ENCODE measurements at places on chromosomes 4 and X.

DNA sequence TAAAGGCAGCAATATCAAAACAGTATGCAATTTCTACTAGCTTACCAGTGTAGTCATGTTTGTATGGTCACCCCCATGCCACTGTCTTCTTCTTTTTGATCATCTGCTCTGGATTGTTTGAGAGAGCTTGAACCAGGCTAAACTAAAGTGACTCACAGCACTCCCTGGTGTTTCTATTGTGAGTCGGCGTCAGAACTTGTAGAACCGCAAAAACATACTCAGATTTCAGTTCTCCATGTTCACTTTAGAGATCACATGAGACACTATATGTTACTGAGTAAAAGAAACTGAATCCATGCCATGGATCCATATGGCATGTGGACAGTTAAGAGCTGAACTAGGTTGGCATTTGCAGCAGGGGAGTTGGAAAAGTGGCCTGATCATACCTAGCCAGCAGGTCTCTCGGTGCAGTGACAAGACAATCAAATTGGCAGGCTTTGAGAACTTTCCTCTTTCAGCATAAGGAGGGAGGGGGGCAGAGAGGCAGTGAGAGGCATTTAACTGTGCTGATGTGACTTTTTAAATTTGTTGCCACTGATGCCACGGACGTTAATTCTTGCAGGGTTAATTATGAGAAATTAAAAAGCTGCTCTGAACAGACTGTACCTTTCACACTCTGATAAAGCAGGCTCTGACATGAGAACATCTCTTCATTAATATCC, 88.4 kb downstream of the AFF2 start:
- DNase-seq = no peak

- no peak for DNase-seq
Measured at GRCh38 chr4:30001628-30002027, 718.5 kb upstream of the PCDH7 start.

DNA sequence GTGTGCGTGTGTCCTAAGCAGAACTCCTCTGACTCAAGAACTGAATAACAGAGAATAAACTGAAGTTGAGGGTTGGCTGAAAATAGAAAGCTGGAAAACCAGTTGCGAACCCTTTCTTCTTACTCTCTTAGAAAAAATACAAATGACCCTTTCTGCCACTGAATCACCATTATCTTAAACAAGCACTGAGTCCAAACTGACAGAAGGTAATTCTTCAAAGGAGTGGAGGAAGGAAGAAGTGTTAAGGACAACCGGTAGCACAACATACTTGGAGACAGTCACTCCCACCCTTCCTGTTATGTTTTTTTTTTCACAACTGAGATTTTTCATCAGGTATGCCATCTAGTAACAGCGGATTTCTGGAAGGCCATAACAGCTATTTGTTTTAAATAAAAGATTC, 38.1 kb downstream of the HELQ start:
- no peak for DNase-seq

- DNase-seq = no peak
Measured at GRCh38 chr4:174245714-174246113, 37.8 kb downstream of the FBXO8 start.

GRCh38 chrX:118143578-118143977, 27.0 kb upstream of the KLHL13 start:
- no peak for DNase-seq

- no peak for DNase-seq
Measured at GRCh38 chr4:130183766-130184165, 1087.8 kb downstream of the C4orf33 start.

GRCh38 chrX:111180750-111181240, 84.8 kb downstream of the PAK3 start:
- DNase-seq = no peak

- no peak for DNase-seq
Measured at GRCh38 chrX:1124531-1124930, 87.9 kb downstream of the CRLF2 start.

DNA sequence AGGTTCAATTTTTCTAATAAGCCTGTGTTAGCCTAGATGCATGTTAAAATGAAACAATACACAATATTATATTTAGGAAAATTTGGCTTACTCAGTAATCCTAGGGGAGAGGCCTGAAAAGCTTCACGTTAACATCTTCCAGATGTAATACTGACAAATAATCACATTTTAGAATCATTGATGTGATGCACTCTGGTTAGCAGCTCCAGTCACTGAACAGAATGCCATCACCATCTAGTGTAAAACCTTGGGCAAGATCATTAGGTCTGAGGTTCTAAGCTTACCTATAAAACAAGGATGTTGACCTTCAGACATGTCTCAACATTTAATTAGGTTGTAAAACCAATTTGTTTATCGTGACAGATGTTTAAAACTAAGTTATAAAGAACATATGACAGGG, 1704.8 kb downstream of the STIM2 start:
- DNase-seq = no peak

DNA sequence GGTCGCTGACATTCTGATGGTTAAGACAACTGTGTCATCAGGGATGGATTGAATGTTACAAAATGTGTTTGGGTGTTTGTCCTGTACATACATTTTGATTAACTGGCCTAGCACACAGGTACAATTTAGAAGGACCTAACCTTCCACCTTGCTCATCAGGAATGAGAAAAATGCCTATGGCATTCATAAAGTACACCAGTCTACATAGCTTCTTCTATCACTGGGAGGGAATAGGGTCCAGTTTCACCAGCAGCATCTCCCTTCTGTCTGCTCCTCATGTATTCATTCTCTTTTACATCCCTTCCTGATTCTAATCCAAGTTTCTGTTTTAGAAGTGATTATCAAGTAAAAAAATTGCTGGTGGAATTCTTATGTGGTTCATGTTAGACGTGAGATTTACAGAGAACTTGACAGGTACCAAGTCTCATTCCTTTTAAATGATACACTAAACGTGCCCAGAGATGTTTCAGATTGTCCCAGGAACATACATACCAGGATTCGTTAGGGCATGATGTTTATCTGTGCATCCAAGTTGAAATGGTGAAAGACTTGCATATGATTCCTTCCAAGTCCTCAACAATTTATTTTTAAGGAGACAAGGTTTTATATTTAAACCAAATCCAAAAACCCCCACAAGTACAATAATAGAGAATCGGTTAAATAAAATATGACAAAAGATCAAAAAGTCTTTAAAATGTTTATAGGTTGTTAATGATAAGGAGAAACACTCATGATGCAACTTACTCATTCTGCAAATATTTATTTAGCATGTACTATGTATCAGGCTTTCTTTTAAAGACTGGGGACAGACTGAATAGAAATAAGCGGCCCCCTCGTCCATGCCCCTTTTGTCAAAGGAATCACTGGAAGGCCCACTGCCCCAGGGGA, 359.1 kb downstream of the ZNF674 start:
- no peak for DNase-seq

DNA sequence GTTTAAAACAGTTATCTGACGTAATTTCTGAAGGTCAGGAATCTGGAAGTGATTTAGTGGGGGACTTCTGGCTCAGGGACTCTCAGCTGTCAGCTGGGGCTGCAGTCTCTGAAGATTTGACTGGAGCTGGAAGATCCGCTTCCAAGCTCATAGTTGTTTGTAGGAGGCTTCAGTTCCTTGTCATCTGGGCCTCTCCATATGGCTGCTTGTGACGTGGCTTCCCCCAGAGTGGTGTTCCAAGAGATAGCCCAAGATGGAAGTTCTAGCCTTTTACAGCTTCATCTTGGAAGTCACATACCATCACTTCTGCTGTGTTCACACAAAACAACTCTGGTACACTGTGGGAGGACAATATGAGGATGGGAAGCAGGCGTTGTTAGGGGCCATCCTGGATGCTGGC, 2.1 kb downstream of the MPC1L start:
- DNase-seq = no peak
